ENCODE measurements at places on chromosomes 13 and 19.

DNA sequence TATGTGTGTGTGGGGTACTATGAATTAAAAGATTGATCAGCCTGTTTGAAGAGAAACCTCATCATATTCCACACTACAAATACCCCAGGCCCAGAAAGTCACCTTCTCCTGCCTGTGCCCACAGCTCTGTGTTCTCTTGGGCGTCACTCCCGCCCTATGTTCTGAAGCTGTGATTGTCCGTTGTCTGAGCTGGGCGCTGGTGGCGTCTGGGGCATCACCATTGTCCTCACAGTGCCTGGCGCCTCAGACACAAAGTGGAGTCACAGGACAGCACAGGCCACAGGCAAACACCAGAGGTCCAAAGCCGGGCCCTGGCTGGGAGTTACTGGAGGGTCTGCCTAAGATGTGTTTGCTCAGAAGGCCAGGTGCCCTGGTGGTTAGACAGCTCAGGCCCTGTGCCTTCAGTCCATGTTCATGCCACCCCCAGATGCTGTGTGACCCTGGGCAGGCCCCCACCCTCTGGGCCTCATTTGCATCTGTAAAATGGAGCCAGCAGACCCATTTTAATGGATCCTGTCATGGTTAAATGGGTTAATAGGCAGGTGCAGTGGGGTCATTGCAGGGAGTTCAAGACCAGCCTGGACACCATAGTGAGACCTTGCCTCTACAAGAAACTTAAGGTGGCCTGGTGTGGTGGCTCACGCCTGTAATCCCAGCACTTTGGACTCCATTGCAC, 34.5 kb downstream of the DNM2 start:
- DNase-seq = no peak

GRCh38 chr19:37920591-37921450, 13.8 kb downstream of the SIPA1L3 start:
- no peak for DNase-seq

DNA sequence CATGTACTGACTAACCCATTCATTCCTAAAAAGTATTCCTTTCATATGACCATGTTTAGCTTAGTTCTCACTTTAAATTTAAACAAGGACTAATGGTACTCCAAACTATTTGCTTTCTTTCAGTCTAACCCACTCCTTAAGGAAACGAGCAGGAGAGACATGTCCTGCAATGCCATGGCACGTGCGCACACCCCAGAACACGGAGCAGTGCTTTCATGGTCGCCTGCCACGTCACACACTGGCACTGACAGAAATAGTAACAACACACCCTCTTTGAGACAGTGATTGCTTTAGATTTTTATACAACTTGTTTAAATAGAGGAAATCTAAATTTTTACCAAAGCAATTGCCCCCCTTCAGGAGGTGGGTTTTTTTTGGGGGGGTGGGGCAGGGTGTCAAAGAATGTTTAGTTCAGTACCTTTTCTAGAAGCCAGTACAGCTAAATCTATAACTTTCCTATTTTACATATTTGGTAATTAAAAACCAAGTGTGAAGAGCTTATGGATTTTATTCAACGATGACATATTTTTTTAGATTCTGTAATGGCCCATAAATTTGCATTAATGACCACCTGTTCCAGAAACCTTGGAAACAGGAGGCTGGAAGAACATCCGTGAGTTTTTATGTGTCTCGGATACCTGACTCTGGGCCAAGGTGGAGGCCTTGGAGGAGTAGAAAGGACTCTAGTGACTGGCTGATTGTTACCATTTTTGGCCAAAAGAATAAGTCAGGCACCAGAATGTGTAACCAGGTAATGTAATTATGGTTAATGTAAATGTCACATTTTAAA, 247.1 kb downstream of the DCT start:
- no peak for DNase-seq

DNA sequence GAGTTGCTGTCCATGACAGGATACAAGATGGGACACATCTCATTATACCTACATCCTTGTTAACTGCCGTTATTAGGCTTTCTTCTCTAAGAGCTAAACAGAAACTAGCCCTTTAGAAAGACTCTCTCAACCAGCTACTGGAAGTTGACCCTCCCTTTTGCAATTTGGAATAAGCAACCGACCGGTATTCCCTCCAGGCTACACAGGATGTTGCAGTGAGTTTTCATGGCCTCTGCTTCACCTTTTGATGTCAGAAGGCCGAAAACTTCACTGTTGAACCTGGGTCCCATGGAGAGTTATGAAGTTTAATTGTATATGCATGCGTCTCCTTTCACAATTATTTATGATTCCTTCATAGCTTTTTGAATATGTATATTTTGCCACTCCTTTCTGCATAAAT, 1042.5 kb upstream of the SPRY2 start:
- no peak for DNase-seq

DNA sequence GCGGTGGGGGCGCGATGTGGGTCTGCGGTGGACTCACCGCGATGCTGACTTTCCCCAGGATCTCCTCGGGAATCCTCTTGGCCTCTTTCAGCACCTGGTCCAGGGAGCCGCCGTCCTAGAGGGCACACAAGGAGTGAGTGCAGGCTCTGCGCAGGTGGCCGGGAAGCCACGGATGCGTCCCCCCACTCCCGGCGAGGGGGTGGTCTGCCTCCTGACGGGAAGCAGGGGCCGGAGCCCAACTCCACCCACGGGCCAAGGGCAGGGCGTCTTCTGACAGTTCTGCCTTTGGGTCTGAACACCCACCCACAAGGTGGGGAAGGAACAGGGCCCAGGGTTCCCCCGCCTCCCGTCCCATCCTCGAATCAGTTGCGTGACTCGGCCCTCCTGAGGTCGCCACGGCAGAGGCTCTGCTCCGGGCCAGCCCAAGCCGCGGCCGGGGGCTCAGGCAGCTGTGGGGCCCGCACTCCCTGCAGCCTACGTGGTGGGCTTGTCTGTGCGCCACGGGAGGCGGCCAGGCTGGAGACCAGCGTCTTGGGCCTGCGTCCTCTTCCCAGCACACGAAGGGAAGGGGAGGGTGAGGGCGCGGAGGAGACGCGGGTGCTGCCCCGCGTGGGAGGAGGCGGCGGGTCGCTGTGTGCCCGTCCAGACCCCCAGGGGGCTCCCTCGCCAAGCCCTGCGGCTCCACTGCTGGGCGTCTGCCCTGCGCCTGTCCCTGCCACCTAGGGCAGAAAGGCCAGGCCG, 21.4 kb downstream of the MAP2K2 start:
- DNase-seq = no peak

- no peak for DNase-seq
These were observed 137.9 kb downstream of the TM9SF2 start for GRCh38 chr13:99639126-99639525.

DNA sequence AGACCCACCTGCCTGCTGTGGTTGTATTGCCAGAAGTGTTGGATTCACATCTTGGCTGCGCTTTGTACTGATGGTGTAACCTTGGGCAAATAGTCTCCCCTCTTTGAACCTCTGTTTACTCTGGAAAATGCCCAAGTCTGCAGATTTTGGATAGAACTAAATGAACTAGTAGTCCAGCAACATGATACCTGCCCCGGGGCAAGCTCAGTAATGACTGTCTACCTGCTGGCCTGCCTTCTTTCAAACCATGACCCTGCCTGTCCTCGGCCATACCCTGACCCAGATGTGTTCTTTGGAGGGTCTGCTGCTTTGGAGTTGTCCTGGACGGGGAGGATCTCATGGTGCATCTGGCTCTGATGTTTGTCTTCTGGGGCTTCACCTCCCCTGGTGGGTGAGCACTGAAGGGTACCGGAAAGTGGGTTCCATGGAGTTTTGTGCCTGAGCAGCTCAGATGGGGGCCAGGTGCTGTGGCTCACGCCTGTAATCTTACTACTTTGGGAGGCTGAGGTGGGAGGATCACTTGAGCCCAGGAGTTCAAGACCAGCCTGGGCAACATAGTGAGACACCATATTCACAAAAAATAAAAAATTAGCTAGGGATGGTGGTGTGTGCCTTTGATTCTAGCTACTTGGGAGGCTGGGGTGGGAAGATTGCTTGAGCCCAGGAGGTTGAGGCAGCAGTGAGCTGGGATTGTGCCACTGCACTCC, 59.5 kb downstream of the TNFRSF19 start:
- no peak for DNase-seq

- DNase-seq = no peak
These were observed 230.8 kb downstream of the TSHZ3 start for GRCh38 chr19:31118287-31118955.

- no peak for DNase-seq
These were observed 13.7 kb downstream of the WBP4 start for GRCh38 chr13:41075034-41075433.

DNA sequence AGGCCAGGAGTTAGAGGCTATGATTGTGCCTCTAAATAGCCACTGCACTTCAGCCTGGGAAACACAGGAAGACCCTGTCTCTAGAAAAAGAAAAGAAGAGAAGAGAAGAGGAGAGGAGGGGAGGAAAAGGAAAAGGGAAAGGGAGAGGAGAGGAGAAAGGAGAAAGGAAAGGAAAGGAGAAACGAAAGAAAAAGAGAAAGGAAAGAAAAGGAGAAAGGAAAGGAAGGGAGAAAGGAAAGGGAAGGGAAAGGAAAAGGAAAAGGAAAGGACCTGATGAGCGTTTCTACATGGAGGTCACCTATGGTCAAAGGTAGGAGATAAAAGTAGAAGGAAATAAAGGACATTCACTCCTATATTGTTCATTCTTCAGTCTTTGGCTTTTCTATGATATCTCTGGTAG, 109.1 kb upstream of the TRPC4 start:
- DNase-seq = no peak

- DNase-seq = no peak
These were observed 68.0 kb downstream of the KDM4B start for GRCh38 chr19:5036698-5037563.

- no peak for DNase-seq
These were observed 99.5 kb upstream of the SPATA13 start for GRCh38 chr13:24060993-24061392.

- no peak for DNase-seq
These were observed 56.6 kb downstream of the COL4A1 start for GRCh38 chr13:110250258-110250891.

- DNase-seq = no peak
These were observed 10.9 kb downstream of the GARRE1 start for GRCh38 chr19:34265221-34265650.

- DNase-seq = no peak
These were observed 23.0 kb upstream of the PSG2 start for GRCh38 chr19:43105496-43105895.

GRCh38 chr13:41939398-41939797, 21.5 kb downstream of the VWA8 start:
- DNase-seq = no peak

- DNase-seq = no peak
These were observed 6.8 kb downstream of the FIZ1 start for GRCh38 chr19:55592391-55593090.

DNA sequence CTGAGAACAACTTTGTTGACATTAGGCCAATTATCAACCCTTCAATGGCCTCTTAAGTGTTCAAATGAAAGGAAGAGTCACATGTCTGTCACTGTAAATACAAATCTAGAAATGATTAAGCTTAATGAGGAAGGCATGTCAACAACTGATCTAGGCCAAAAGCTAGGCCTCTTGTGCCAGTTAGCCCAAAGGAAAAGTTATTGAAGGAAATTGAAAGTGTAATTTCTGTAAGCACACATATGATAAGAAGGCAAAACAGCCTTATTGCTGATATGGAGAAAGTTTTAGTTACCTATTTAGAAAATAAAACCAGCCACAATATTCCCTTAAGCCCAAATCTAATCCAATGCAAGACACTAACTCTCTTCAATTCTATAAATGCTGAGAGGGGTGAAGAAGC, 604.7 kb downstream of the SLITRK6 start:
- no peak for DNase-seq

DNA sequence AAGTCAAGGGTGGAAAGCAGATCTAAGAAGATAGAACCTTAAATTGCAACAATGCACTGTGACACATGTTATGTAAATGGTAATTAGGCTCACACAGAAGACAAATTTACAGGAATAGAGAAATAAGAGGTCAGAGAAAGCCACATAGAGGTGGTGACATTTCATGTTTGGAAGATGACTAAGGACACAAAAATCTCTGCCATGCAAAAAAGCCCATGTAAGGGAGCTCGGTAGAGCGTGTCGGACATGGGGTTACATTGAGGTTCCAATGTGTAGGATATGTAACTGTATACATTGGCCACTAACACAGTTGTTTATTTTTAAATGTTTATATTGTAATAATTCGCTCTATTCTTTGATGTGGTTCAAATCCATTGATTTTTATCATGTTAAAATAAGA, 33.7 kb downstream of the SUGT1 start:
- DNase-seq = no peak

DNA sequence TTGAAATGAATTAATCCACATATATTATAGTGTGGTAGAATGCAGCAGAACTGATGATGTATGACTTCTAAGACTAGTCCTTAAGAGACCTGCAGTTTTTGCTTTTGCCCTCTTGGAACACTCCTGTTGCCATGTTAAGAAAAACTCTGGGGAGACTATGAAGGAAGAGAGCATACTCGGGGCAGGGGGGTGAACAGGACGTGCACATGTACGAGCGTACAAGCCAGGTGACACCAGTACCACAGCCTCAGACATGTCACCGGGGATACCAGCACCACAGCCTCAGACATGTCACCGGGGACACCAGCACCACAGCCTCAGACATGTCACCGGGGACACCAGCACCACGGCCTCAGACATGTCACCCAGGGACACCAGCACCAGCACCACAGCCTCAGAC, 15.9 kb upstream of the USPL1 start:
- no peak for DNase-seq

GRCh38 chr13:99956473-99957349, 14.9 kb downstream of the ZIC5 start:
- no peak for DNase-seq

- DNase-seq = no peak
These were observed 402.7 kb downstream of the TBC1D4 start for GRCh38 chr13:75079226-75079625.

DNA sequence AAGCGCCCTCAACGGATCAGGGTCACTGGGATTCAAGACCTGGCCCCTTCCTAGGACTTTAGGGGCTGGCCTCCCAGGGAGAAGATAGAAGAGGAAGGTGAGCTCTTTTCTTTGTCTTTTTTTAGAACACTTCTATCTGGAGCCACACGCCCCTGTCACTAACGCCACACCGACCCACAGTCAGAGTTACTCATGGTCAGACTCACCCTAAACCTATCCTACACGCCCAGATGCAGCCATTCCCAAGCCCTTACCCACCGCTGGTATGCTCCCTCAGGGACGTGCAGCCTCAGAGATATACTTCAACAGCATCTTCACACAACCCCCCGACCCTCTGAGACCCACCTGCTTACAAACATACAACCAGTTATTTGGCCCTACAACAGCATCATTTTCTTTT, 29.9 kb upstream of the MUC16 start:
- DNase-seq = no peak
